ENCODE measurements at places on chromosomes 2 and 18.

GRCh38 chr2:171522052-171522787, at the start of gene CYBRD1:
TSS of gene CYBRD1 (plus strand) at chr2:171522474. CDS start at chr2:171522546, 72 bp downstream.
- peak; percentile 87 for DNase-seq

- no peak for DNase-seq
These were observed 1118.8 kb upstream of the ZEB2 start for GRCh38 chr2:145638675-145639074.

GRCh38 chr2:40273734-40274182, 178.1 kb downstream of the SLC8A1 start:
- DNase-seq, result no peak

GRCh38 chr2:30264274-30264673, 32.9 kb downstream of the LBH start:
- DNase-seq, result no peak

DNA sequence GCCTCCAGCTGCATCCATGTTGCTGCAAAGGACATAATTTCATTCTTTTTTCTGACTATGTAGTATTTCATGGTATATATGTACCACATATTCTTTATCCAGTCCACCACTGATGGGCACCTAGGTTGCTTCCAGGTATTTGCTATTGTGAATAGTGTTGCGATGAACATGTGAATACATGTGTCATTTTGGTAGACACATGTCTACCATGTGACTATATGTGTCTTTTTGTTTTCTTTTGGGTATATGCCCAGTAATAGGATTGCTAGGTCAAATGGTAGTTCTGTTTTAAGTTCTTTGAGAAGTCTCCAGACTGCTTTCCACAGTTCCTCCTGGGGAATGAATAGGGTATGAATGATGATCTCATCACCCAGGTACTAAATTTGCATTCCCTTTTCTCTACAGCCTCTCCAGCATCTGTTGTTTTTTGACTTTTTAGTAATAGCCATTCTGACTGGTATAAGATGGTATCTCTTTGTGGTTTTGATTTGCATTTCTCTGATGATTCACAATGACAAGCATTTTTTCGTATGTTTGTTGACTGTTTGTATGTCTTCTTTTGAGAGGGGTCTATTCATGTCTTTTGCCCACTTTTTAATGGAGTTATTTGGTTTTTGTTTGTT, 35.6 kb upstream of the FEZ2 start:
- DNase-seq, result peak; percentile 58

GRCh38 chr2:5665066-5665465, 27.1 kb upstream of the SOX11 start:
- no peak for DNase-seq

- DNase-seq, result peak; percentile 63
These were observed 118.9 kb downstream of the PXDN start for GRCh38 chr2:1625281-1626001.

GRCh38 chr2:129757366-129757914, 222.0 kb upstream of the RAB6C start:
- DNase-seq, result no peak

DNA sequence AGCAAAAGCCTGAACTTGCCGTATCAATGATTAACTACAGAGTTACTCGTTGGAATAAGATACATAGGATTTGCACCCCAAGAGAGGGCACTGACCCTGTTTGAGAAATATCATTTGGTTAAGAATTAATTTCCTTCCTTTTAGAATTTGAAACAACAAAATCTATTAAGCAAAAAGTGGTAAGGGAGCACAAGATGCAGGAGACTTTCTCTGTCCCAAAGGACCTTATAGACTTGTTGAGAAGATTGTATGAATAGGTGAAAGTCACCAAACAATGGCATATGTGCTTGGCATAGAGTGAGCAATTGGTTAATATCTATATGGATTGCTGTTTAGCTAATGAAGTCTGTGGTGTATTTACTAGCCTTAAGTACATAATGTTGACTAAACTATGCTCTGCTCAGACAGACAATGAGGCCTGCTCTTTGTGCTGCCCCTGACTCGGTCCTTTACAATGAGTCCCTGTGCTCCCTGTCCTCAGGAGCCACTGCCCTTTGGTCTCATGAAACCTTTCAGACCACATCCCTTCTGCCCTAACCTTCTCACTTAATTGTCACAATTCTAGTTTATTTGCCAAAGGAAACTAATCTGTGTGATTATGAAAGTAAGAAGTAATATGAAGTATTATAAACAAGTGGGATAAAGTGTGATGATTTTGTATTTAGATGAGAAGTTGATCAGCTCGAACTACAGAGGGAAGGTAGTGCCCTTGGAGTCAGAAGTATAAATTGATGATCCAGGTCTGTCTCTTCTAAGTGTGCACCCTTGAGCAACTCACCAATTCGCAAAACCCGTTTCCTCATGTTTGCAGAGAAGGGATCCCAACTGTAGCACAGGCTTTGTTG, 21.2 kb upstream of the HNMT start:
- no peak for DNase-seq

GRCh38 chr2:38438883-38439612, 62.0 kb upstream of the ATL2 start:
- no peak for DNase-seq

- DNase-seq, result peak; percentile 55
These were observed 27.3 kb downstream of the LPIN2 start for GRCh38 chr18:2985628-2986027.

DNA sequence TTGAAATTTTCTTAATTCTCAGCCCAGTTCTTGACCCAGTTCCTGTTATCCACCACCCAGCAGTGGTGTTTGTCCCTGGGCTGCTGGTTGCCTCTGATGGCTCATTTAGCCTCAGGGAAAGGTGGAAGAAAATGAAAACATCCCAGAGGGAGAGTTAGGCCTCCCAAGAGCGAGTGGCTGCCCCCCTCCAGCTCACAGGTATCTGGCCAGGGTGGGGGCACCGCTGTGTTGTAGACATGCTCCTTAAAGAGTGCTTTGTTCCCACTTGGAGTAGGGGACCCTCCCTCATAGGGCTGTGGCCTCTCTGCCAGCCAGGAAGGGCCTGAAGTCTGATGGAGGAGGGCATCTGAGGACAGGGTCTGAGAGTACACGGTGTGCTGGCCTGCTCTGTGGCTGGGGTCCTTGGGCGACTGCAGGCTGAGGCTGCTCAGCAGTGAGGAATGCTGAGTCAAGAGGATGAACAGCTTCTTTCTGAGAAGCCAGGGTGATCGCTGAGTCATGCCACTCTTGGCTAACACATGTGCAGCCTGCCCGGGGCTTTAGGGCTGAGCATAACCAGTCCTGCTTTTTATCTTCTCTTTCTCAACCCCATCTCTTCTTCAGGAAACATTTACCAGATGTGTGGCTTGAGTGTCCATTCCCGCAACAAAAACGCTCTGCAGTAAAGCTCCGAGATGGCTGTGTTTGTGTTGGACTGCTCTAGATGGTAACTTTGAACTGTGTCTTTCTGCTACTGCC, 72.3 kb downstream of the IL1R2 start:
- peak; percentile 96 for DNase-seq

Data from fibroblast of skin of back (primary cell).